ENCODE measurements at places on chromosomes 11 and 22.
A peak's percentile ranks its signal among the peaks of the same experiment; 100 is the strongest.

DNA sequence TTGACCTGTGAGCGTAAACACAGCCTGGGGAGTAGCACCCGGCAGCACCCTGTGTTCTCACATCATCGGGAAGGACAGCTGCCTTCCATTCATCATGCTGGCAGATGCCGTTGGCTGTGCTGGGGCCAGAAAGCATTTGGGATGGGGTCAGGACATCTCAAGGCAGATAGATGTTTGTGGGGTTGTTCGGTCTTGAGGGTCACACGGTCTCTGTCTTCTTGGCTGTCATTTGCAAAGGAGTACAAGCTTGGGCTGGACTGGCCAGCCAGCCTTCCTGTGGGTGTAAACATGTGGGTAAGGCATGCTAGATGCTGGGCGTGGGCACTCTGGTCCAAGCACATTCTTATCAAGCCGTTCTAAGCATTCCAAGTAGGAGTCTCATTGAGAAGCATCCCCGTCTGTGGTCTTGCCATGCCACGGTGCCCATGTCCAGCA is 81.4 kb downstream of the TBC1D22A start:
- no peak for DNase-seq

DNA sequence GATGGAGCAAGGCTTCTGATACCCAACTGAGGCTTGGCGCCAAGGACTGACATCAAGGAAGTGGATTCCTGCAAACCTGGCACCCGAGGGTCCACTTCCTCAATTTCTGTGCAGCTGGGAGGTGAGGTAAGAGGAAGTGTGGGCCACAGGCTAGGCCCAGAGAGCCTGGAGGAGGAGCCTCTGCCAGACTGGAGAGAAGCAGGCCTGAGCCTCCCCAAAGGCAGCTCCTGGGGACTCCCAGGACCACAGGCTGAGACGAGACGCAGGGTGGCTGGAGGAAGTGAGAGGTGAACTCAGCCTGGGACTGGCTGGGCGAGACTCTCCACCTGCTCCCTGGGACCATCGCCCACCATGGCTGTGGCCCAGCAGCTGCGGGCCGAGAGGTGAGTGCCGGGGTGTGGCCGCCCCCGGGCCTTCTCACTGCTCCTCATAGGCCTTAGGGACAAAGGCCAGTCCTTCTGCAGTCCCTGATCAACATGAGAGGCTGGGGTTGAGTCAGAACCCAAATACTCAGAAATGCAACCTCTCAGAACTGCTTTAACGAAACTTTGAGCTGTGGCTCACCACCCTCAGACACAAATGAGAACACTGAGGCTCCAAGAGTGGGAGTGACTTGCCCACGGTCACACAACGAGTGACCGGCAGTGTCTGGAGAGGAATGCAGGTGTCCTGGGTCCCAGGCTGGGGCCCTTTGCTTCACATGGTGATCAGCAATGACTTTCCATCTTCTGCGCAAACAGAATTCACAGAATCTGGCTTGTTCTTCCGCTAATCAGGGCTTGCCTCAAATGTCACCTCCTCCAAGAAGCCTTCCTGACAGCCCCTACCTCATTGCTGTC is at the start of gene NCF4:
TSS of gene NCF4 (plus strand) at position 186 of the 839 bp plus-strand sequence. CDS start at position 352, 166 bp downstream.
- DNase-seq = peak; percentile 95

- no peak for DNase-seq
Observed at GRCh38 chr22:48929276-48929790, 898.3 kb downstream of the BRD1 start.

GRCh38 chr11:100578831-100579311 is 108.2 kb upstream of the ARHGAP42 start:
- DNase-seq = no peak

DNA sequence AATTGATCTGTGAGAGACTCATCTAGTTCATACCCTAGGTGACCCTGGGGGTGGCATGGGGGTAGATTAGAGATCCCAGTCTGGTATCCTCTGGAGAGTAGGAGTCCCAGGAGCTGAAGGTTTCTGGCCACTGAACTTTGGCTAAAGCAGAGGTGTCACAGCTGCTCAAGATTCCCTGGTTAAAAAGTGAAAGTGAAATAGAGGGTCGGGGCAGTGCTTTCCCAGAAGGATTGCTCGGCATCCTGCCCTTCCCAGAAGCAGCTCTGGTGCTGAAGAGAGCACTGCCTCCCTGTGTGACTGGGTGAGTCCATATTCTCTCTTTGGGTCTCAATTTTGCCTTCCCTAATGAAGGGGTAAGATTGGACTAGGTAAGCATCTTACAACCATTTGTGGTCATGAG is 653 bp downstream of the IL18BP start:
- no peak for DNase-seq

DNA sequence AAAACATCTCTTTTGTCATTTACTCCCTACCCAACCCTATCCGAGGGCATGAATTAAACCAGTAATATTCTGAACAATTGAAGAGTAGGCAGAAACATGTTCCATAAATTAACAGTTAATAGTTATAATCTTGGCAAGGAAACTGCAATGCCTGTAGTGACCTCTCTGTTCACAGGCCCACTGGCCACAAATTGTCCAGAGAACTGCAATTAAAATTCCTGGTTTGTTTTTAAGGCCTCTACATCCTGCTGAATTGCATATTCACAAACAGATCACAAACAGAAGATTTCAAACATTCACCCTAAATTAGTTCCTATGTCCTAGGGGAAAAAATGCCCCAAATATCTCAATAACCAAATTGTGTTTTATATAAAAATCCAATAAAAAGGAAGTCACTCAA is 143.2 kb upstream of the TRPC6 start:
- no peak for DNase-seq

DNA sequence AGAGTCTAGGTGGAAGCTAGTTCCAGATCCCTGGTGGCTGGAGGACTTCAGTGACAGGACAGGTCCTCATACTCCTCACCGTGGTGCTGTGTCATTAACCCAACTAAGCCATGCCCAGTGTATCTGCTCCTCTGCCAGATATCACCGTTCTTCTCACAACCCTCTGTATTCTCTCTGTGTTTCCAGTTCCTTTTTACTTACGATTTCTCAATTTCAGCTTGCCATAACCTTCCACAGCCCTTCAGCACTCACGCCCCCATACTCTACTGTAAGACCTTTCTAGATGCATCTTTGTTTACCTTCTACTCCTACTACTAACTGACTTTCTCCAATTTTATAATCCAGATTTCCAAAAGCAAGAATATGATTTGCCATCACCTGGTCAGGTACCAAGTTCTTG is 26.1 kb upstream of the RIC3 start:
- DNase-seq = no peak

- DNase-seq = no peak
Observed at GRCh38 chr11:32899438-32899837, 6.8 kb downstream of the QSER1 start.

GRCh38 chr11:41921746-41922390 is 462.4 kb upstream of the LRRC4C start:
- DNase-seq = no peak

DNA sequence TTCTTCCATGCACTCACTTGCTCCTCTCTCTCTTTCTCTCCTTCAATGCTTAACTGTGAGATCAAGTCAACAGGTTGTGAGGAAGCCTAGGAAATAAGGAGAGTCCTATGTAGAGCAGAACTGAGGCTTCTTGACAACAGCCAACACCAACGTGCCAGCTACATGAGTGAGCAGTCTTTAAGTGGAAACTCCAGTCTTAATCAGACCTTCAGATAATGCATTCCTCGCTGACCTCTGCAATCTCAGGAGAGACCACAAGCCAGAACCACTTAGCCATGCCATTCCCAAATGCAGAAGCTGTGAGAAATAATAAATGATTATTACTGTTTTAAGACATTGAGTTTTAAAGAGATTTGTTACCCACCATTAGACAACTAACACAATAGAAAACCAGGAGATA is 6.1 kb upstream of the TEAD1 start:
- DNase-seq = no peak

DNA sequence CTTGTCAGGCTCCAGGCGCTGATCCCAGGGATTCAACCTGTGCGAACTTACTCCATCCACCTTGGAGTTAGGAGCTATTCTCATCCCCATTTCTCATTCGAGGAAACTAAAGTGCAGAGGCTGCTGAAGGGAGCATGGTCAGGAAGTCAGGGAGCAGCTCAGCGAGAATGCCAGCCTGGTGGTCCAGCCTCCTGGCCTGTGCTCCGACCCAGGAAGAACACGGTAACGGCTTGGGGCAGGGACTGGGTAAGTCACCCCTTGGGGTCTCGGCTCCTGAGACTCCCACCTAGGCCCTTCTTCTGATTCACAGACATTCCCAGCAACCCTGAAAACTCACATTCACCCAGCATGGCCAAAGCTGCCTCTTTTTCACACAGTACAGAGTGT is 132.8 kb downstream of the CRYBB2 start:
- DNase-seq = no peak

- DNase-seq = no peak
Observed at GRCh38 chr11:1847926-1848639, 4.8 kb upstream of the LSP1 start.
